ENCODE measurements at places on chromosomes 3 and 15.

DNA sequence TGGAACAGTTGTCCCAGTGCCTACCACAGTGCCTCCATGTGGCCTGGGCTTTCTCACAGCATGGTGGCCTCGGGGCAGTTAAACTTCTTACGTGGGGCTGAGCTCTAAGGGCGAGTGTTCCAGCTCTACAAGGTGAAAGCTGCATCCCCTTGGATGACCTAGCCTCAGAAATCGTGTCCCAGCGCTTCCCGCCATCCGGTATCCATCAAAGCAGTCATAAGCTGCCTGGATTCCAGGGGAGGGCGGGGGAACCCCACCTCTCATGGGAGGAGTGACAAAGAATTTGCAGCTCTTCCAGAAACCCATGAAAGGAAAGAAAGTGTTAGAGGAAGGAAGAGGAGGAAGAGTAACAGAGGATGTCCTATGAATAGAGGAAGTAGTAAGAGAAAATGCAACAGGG is 45.8 kb upstream of the CCDC174 start:
- no peak for DNase-seq

GRCh38 chr3:105867712-105868430 is 941 bp downstream of the CBLB start:
- DNase-seq, result no peak

GRCh38 chr15:64223882-64224281 is 61.1 kb upstream of the PPIB start:
- no peak for DNase-seq

- no peak for DNase-seq
Measured at GRCh38 chr15:58559904-58560588, 128.3 kb downstream of the LIPC start.

Data from T-helper 2 cell treated with Interferon-gamma antibody and Interleukin-4, amounts not matched to agents 5 μg/mL and 100 μg/mL, for 36 hours (primary cell).